ENCODE measurements at places on chromosomes 2 and 18. TPM values are rescaled to one million over a fixed set of nuclear protein-coding genes. Genes with fewer than 3 reads are reported as not detected.
A peak's percentile ranks its signal among the peaks of the same experiment; 100 is the strongest.

The BCS1L gene
- polyA plus RNA-seq = 38.8 TPM

The LINC00305 gene
- not detected for polyA plus RNA-seq

The DNER gene
- polyA plus RNA-seq = 1.2 TPM

The OSR1 gene
- polyA plus RNA-seq = 11.3 TPM

The TSPYL6 gene
- polyA plus RNA-seq = not detected

DNA sequence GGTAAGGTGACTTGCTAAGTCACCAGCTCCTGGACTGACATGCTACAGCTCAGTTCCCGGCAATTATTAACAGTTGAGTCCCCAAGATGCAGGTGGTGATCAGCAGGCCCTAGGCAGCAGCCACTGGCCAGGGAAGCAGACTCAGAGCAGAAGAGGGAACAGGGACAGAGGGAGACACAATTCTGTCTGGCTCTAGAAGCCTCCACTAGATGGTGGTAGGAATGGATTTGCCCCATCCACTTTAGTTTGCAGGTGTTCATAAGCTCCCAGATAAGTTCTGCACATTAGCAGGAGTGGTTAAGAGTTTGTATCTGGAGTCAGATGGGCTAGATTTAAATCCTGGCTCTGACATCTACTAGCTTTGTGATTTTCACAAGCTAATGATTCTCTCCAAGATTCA, 25.5 kb upstream of the SLC1A4 start:
- no peak for DNase-seq

GRCh38 chr18:59139615-59140301, at the start of gene SEC11C:
Gene SEC11C, plus strand, starts transcription at chr18:59139884. Its CDS starts 65 bp downstream, at chr18:59139949.
- DNase-seq = peak; percentile 94

DNA sequence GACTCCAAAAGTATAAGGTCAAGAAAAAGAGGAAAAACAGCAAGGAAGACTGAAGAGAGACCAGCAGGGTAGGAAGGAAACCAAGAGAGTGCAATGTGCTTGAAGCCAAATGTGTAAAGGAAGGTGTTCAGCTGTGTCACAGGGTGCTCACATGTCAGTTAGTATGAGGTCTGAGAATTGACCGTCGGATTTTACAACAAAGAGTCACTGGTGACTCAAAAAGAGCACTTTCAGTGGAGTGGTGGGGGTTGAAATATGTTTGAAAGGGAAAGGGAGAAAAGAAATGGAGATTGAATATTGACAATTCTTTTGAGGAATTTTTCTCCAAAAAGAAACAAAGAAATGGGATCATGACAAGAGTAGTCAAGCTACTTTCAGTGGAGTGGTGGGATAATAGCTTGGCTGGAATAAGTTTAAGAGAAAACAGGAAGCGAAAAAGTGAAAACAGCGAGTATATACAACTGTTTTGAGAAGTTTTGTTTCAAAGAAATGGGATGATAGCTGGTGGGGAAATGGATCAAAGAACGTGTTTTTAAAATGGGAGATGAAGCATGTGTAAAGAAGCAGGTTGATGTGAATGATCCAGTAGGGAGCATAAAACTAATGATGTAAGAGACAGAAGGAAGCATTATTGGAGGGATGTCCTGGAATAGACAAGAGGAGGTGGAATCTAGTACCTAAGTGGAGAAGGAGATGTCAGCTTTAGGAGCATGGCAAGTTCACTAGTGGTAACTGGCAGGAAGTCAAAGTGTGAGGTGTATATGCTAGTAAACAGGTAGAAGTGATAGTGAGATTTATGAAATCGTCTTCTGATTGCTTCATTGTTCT, 3.6 kb upstream of the TSPYL6 start:
- DNase-seq = peak; percentile 33

- no peak for DNase-seq
Observed at GRCh38 chr2:20656561-20656960, 5.7 kb upstream of the HS1BP3 start.

- no peak for DNase-seq
Observed at GRCh38 chr2:65608466-65608865, 176.1 kb upstream of the SPRED2 start.

- DNase-seq = no peak
Observed at GRCh38 chr2:158094487-158095092, 7.1 kb upstream of the UPP2 start.

DNA sequence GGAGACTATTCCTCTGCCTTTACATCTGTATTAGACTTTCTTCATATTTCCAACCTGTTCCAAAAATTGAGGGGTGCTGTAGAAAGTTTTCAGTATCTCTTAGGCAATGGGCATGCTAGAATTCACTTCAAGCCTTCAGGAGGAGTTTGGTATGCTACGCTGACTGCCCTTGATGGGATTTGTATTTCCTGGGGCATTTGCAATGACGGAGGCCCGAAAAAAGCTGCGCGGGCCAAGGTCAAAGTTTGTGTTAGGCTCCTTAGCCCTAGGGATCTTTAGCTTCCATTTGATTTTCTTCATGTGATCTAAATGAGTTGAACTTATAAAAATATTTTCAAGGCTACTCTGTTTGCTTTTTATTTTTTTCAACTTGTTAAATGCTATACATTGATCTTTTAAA, 5.1 kb downstream of the CPS1 start:
- no peak for DNase-seq

DNA sequence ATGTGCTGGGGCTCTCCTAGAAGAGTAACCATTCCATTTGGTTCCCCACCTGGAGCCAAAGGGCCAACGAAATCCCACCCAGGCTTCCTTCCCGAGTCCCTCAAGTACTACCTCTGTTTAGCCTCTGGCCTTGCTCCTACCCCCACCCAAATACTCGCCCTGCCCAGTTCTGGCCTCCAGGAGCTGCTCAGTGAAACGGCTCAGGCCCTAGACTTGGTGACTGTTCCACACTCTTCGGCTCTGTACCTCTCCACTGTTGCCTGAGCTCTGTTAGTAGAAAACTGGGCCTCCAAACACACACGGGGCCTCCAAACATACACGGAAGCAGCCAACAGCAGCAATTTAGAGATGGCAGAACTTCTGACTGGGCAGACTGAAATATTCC, 4.2 kb downstream of the OTX1 start:
- no peak for DNase-seq

GRCh38 chr2:72573232-72573631, 252.6 kb downstream of the EXOC6B start:
- DNase-seq = no peak

DNA sequence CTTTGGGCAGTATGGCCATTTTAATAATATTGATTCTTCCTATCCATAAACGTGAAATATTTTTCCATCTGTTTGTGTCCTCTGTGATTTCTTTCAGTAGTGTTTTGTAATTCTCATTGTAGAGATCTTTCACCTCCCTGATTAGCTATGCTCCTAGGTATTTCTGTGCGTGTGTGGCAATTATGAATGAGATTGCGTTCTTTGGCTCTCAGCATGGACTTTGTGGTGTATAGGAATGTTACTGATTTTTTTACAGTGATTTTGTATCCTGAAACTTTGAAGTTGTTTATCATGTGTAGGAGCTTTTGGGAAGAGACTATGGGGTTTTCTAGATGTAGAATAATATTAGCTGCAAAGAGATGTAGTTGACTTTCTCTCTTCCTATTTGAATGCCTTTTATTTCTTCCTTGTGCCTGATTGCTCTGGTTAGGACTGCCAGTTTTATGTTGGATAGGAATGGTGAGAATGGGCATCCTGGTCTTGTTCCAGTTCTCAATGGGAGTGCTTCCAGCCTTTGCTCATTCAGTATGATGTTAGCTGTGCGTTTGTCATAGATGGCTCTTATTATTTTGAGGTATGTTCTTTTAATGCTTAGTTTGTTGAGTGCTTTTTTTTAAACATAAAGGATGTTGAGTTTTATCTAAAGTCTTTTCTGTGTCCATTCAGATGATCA, 27.0 kb upstream of the THUMPD2 start:
- DNase-seq = peak; percentile 5

DNA sequence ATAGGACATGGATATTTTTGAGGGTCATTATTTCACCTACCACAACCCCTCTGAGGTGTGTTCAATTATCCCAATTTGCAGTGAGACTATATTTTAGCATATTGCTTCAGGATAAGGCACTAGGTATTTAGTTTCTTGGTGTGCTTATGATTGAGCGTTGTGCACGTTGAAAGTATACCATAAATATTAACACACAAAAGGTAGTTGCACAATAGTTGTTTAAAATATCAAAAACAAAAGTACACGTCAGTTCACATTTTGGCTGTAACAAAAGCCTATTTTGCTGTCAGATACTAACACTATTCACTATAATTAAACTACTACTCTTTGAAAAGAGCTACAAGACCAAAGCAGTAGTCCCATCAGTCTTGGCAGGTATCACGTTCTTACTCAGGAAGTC, 367.5 kb downstream of the DSC3 start:
- no peak for DNase-seq

DNA sequence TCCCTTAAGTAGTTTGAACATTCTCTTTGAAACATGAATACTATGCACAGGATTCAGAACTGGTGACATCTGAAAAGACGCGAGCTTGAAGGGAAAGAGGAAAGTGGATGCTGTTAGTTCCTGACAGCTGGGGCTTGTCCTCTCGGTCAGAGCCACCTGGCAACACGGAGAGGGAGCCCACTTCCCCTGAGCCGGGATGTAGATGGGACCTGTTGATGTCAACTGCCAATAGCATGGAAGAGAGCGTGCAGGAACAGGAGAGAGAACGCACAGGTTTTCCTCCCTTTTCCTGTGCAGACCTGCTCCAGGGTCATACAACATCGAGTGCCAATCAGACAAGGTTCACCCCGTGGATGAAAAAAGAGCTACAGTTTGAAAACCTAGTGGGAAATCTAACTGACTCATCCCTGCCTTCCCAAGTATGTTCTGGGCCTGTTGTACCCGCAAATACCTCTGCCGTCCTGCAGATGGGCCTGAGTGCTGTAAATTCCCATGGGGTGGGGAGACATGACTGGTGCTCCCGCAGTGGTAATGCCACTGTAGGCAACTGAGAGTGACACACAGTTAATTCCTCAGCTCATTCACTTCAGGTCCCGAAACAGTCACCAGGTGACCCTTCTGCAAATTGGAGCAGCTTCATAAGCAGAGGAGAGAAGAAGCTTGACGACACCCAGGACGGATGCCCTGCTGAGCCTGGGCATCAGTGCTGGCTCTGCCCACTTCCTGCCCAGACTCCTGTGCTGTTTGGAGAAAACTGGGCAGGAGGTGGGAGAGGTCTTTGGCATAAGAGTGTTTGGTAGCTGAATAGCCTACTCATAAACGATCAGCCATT, 13.9 kb upstream of the MBP start:
- DNase-seq = no peak

- no peak for DNase-seq
Observed at GRCh38 chr2:82596581-82596980, 1862.5 kb downstream of the SUCLG1 start.

DNA sequence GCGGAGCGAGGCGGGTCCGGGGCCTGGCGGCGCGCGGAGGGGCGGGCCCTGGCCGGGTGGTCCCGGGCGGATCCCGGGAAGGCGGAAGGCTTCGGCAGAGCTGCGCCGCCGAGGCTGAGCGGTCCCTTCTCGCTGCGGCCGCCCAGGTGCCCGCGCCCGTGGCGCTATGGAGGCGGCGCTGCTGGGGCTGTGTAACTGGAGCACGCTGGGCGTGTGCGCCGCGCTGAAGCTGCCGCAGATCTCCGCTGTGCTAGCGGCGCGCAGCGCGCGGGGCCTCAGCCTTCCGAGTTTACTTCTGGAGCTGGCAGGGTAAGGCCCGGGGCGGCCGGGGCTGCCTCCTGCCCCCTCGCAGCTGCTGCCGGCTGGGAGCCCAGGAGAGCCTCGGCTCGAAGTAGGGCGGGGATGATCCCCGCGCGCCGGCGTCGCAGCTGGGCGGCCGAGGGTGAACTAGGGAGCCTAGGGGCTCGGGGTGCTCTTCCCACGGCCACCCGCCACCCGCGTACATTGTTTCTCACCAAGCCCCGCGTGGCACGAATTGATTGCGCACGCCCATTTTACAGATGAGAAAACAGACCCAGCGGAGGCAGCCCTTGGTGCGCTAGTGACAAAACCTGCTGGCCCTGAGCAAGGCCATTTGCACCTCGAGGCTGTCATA, at the start of gene SLC66A3:
TSS of gene SLC66A3 (plus strand) at position 87 of the 655 bp plus-strand sequence. CDS start at position 167, 80 bp downstream.
- peak; percentile 87 for DNase-seq

- peak; percentile 92 for DNase-seq
Observed at GRCh38 chr2:64952511-64953482, 36.4 kb upstream of the SLC1A4 start.

DNA sequence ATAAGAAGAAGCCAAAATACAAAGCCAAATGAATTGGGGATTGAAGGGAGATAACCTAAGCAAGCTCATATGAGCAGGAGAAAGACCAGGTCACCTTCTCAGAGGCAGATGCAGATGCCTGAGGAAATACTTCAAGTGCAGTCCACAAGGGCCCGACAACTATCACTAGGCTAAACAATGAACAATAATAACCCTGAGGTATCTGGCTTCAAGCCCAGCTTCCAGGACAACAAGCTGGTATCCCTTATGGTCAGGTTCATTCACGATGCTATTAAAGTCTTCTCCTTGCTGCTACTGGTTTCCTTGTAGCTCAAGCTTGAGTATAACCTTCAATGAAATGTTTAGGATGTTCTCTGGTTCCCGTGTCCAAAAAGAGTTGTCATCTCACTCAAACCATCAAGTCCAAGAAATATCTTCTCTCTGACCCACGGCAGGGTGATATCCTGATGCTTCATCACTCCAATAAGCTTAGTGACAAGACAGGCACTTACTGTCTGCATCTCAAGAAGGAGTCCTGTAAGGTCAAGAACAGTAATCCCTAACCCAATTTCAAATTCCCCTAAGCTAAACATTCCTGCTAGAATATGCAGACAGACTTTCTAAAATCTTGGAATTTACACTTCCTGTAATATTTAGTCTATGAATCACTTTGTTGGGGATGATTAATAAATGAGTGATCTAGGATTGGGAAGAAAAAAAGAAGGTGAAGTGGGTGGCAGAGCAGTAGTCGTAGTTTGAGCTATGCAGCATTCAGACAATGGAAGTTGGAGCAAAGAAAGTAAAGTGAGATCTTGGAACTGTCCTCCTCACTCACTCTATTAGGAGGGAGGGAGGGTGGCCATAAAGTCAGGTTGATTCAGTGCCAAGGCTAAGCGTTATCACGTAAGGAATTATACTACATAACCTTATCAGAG, 33.1 kb downstream of the CHN1 start:
- DNase-seq = peak; percentile 40

- DNase-seq = no peak
Observed at GRCh38 chr18:57084331-57085271, 62.3 kb upstream of the BOD1L2 start.

DNA sequence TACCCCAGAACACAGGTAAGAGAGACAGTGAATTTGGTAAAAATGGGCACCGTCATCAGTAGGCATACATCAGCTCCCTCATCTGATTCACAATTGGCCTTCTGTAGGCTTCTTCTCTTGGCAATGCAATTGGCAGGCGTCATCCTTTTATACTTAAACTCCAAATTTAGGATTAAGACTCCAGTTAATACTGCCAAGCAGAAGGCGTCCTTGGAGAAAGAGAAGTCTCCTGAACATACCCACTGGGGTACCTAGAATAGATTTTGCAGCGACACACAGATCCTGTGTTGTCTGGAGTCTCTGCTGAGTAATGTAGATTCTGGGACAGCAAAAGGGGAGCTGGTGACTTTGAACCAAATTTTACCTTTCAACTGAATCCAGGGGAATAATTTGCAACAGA, 592 bp upstream of the METAP1D start:
- no peak for DNase-seq

Measured in fibroblast of lung (primary cell).